NT2/D1 (cell line): ENCODE measurements at places on chromosomes 2 and 18.

GRCh38 chr2:26274058-26274613 is 29.4 kb downstream of the HADHB start:
- no peak for DNase-seq

GRCh38 chr18:34609986-34610648 is 100.0 kb upstream of the DTNA start:
- DNase-seq: no peak

- DNase-seq: no peak
Observed at GRCh38 chr2:60071490-60071831, 482.0 kb downstream of the BCL11A start.

- no peak for DNase-seq
Observed at GRCh38 chr18:35172451-35173035, 68.3 kb upstream of the ZNF397 start.

DNA sequence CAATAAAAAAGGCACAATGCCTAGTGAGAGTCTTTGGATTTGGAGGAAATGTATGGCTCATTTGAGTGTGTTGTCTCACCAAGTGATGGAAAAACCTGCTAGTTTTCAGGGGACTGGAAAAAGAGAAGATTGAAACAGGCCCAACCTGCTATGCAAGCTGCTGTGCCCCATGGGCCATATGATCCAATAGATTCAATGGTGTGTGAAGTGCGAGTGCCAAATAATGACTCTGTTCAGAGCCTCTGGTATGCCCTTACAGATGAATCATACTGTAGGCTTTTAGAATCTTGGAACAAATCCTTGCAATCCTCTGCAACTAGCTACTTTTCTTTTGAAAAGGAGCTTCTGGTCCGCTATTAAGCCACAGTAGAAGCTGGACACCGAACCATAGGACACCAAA is 529.8 kb upstream of the CNTNAP5 start:
- no peak for DNase-seq

DNA sequence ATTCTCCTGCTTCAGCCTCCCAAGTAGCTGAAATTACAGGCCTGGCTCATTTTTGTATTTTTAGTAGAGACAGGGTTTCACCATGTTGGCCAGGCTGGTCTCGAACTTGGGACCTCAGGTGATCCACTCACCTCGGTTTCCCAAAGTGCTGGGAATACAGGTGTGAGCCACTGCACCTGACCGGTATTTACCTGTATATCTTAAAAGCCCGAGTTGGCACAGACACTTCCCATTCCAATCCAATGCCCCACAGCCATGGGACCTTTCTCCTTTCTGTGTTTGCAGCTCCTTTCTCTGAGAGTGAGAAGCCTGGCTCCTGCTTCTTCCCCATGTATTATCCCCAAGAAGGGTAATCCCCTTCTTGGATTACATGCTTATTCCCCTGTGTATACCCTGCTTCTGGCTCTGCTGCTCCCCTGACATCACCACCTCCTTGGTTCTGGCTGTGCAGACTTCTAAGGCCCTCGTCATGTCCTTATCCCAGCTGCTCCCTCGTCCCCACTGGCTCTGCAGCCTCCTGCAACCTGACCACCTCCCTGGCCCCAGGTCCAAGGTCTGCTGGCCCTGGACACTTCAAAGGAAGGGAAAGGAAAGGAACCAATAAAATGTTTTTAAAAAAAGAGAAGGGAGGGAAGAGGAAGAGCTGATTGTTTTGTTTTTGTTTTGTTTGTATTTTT is 52.8 kb downstream of the INPP5D start:
- DNase-seq: no peak

DNA sequence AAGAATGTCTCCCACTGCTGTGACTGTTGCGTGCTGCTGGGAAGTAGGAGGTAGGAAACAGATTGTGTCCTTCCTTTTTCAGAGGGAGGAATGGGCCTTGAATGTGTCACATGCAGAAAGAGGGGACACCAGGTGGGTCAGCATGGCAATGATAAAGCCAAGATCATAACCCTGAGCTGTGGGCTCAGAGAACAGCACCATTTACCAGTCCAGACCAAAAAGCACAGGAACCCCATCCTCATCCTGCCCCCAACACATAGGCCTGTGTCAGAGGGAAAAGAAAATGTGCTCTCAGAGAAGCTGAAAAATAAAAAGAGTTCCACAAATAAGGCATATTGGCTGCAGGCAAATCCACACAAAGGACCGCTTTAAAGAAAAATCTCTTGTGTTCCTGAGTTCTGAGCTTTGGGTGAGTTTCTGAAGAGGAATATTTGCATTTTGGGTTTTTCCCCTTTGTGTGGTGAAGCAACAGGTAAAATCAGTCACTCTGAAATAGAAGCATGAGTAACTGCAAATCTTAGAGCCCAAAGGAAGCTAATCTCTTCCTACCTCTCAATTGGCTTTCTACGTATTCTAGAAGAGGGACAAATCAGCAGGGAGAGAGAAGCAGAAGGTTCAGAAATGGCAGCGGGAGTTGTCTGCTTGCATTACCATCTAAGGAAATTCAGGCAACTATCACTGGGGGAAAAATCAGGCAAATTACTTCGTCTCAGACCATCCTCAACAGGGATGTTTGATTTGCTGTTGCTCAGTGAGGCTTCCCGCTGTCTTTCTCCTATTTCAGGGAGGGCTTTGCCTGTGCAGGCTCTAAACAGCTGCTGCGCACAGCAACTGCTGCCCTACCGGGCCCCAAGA is 106.8 kb downstream of the BCL11A start:
- no peak for DNase-seq

- DNase-seq: no peak
Observed at GRCh38 chr2:173192071-173192470, 116.4 kb downstream of the MAP3K20 start.

DNA sequence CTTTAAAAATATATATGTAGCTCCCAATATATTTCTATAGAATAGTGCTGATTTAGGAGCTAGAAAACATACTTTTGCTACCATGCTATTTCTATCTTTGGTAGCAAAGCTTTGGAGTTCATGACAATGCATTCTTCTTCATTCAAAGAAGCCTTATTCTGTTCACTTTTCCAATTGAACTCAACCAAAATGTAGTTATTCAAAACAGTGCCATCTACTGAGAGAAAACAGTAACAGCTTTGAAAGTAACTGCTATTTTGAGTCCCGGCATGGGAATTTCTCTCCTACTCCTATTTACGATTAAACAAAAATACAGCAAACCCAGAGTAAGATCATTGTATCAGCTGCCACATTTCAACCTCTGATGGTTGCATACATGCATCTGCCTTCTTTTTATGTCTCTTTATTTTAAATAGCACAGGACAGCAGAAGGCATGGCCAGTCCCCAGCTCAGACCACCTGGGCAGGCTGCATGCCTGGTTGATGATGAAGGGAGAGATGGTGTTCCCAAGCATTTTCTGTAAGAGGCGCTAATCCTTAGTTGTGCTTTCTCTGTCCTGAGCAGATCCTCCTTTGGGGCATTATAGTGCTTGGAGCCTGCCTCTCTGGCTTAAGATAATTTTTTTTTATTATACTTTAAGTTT is 69.7 kb upstream of the SULT1C3 start:
- peak; percentile 27 for DNase-seq

- DNase-seq: no peak
Observed at GRCh38 chr2:54164106-54164505, 48.7 kb downstream of the ACYP2 start.

- no peak for DNase-seq
Observed at GRCh38 chr2:57884281-57884680, 162.3 kb upstream of the VRK2 start.

DNA sequence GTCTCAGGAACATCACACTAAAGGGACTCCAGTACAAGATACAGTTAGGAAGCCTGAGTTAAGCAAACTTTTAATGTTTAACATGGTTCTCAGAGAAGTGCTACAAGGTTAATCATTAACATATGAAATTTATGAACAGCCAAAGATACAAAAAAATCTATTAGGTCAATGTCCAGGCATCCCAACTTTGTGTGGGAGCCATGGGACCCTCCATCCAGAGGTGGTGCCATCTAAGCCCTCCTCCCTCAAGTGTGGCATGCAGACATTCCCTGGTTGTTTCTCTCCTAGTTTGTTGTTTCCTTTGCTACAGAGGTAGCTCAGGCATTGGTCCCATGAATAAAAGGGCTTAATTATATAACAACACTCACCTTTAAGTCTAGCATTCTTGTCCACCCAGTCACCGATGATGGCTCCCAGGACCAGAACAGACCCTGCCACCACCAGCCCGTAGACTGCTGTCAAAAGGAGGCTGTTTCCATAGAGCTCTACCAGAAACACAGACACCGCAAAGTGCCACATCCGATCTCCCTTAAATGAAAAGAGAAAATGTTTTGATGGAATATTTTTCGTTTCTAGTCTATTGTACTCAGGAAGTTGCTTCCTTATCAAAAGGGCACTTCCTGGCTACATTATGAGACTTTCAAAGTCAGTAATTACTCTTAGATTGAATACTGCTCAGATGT is 5.7 kb downstream of the SLC40A1 start:
- no peak for DNase-seq

GRCh38 chr18:68965817-68966216 is 167.9 kb downstream of the CCDC102B start:
- DNase-seq: no peak

DNA sequence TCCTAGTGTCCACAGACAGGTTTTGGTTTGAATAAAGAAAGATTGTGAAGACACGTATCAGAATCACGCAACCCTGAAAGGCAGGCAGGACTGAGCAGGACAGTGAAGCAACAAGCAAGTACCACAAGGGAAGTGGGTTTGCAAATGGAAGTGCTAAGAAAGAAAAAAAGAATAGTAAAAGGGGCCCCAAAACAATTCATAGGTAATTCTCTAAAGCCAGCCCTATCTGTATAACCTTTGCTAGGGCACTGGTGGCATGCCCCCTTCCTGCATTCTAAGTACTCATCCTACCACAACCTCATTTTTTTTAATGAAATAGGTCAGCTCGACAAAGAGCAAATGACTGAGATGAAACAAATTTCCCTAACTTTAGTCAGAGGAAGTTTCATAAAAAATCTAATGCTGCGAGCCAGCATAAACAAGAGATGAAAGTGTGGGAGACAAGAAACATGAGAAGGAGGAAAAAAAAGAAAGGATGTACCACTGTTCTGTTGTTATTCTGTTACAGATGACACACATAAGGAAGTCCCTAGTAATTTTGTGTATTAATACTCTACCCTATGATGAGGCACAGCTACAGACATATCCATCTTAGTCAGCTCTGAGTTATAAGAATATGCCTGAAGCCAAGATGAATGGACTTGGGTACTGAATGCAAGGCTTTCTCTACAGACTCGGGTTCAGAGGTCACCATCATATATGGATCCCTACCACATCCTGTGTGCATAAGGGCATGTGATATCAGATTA is 32.2 kb downstream of the IKZF2 start:
- no peak for DNase-seq

GRCh38 chr18:49682173-49682802 is 120.4 kb downstream of the LIPG start:
- no peak for DNase-seq

DNA sequence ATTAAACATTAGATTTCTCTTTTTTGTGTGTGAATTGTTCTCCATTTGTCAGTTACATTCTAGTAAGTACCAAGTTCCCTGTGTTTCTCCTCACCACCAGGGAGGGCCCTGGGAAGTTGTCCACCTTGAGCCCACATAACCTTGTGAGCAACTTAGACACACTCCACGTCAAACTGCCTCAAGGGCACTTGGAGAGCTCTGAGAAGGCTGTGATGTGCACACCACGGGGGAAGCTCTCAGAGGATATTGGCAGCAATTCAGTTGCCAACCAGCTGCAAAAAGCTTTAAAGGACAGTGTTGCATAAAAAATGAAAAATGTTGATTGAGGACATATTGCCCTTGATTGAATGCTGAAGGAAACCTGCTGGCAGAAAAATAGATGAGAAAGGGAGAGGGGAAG is 743.6 kb downstream of the RNF144A start:
- DNase-seq: no peak
